NCI-H1105 (cell line): ENCODE measurements at places on chromosomes 7 and 10.

DNA sequence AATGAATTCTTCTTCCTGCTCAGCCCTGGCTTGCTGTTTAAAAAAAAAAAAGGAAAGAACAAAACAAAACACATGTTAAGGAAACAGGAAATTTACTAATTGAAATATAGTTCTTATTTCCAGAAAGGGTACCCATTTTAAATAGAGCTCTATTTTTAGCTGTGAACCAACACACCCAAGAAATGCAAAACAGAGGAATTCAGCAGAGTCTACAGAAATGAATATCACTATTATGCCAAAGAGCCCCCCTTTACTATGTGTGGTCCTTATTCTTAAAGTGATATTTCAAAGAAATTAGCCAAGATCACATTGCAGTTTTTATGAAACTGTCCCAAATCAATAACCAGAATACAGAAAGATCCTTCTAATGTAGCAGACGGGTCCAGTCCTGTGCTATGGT, 53.7 kb downstream of the CCDC6 start:
- no peak for DNase-seq

- DNase-seq = no peak
Observed at GRCh38 chr7:142874837-142875236, 10.7 kb downstream of the TRPV6 start.

GRCh38 chr10:13349463-13350274, 1.6 kb upstream of the SEPHS1 start:
- no peak for DNase-seq

DNA sequence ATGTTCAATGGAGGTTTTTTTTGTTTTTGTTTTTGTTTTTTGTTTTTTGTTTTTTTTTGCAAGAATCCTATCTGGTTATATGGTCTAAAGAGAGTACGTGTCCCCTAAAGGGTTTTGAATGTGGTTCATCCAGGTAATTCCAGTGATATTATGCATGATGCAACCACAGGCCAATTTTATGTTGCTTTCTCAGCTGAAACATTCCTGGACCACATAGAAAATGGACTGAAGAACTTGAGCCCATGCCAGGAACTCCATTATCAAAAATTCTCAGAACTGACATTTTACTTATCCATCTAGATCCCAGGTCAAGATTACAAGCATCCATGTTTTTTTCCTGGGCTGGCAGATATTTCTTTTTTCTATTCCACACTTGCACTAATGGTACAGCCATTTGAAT, 11.5 kb upstream of the MINDY3 start:
- no peak for DNase-seq

- no peak for DNase-seq
Observed at GRCh38 chr10:96276831-96277230, 5.5 kb upstream of the BLNK start.
